Thymus (tissue), 14 donors: ENCODE measurements at places on chromosomes 16 and 17. TPM values are rescaled to one million over a fixed set of nuclear protein-coding genes. Genes with fewer than 3 reads are reported as not detected.
A peak's percentile ranks its signal among the peaks of the same experiment; 100 is the strongest.

Gene MFAP4
- polyA plus RNA-seq = 10.2 TPM

Gene NSF
- 14.3 TPM for polyA plus RNA-seq

Gene TMIGD1
- not detected for polyA plus RNA-seq

Gene HP
- polyA plus RNA-seq = 16.9 TPM

Gene PRSS33
- 0.37 TPM for polyA plus RNA-seq

Gene KRT39
- 0.23 TPM for polyA plus RNA-seq

Gene GLP2R
- polyA plus RNA-seq = 0.09 TPM

DNA sequence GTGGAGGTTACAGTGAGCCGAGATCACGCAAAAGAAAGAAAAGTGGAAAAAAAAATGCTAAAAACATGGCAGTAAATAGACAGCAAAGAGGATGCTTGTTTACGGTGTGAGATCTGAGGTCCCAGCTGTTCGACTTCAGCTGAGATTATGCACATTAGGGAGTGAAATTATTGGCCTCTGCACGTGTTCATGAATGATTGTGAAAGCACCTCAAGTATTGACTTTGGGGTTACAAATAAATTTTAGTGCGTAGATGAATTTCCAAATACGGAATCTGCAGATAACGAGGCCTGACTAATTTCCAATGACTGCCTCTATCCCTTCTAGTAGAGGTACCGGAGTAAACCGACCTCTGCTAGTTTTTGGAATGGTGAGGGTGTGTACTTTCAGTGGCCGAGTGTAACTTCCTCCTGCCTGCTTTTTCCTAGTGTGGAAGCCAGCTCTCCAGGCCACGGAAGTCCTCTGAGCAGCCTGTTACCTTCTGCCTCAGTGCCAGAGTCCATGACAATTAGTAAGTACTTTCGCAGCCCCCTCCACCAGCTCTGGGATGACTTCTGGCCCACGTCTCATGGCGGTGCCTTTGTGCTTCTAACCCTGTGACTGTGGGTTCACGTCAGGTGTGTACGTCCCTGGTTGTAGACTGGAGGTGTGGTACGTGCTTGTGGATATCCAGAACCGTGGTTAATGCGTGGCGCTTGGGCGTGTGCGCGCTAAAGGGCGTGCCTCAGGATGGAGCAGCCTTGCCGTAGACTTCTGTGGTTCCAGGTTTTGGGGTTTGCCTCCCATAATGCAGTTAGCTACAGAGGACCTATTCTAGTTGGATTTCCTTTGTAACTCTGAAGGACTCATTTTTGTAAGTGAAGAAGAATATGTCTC, 102.1 kb downstream of the SNX29 start:
- H3K4me1 ChIP-seq = peaks cover 81% of the 10 kb centered on the region
- H3K4me3 ChIP-seq = no peak overlapping the region
- peak overlapping the region; percentile 99 for H3K27ac ChIP-seq
- H3K27me3 ChIP-seq = no peaks in the 10 kb centered on the region

- H3K27me3 ChIP-seq = peaks cover 19% of the 10 kb centered on the region
- no peaks in the 10 kb centered on the region for H3K36me3 ChIP-seq
- peaks cover 37% of the 10 kb centered on the region for H3K4me1 ChIP-seq
- no peak for DNase-seq
- H3K27ac ChIP-seq = no peak overlapping the region
Measured at GRCh38 chr17:83195330-83196023, 116.1 kb downstream of the METRNL start.

- H3K4me1 ChIP-seq = peaks cover 35% of the 10 kb centered on the region
- H3K36me3 ChIP-seq = no peaks in the 10 kb centered on the region
- DNase-seq = no peak
- peaks cover 23% of the 10 kb centered on the region for H3K27me3 ChIP-seq
Measured at GRCh38 chr17:40443988-40444899, 994 bp downstream of the IGFBP4 start.

DNA sequence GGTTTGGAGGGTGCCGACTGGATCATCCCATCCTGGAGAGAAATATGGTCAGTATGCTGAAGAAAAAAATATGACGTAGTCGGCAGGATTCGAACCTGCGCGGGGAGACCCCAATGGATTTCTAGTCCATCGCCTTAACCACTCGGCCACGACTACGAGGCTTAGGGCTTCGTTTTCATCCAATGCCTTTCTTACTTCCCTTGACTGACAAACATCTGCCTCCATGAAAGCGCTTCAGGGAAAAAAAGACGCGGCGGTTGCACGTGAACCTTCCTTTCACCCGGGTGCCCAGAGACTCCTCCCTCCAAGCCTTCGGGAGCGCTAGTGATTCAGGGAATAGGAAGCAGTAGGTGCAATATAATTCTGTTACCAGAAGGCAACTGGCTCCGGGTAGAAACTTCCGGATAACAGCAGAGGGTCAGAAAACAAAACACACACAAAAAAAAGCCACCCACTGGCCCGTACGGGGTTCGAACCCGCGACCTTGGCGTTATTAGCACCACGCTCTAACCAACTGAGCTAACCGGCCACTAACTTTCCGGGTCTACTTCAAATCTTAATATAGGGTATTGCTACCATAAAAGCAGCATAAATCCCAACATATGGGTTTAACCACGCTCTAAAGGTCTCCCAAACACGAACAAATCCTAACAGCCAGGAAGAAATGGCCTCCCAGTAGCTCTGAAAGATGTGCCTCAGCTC, 16.3 kb upstream of the AURKB start:
- no peak for DNase-seq
- no peaks in the 10 kb centered on the region for H3K27me3 ChIP-seq
- H3K4me1 ChIP-seq = no peaks in the 10 kb centered on the region
- peaks cover 42% of the 10 kb centered on the region for H3K36me3 ChIP-seq
- H3K27ac ChIP-seq = no peak overlapping the region

DNA sequence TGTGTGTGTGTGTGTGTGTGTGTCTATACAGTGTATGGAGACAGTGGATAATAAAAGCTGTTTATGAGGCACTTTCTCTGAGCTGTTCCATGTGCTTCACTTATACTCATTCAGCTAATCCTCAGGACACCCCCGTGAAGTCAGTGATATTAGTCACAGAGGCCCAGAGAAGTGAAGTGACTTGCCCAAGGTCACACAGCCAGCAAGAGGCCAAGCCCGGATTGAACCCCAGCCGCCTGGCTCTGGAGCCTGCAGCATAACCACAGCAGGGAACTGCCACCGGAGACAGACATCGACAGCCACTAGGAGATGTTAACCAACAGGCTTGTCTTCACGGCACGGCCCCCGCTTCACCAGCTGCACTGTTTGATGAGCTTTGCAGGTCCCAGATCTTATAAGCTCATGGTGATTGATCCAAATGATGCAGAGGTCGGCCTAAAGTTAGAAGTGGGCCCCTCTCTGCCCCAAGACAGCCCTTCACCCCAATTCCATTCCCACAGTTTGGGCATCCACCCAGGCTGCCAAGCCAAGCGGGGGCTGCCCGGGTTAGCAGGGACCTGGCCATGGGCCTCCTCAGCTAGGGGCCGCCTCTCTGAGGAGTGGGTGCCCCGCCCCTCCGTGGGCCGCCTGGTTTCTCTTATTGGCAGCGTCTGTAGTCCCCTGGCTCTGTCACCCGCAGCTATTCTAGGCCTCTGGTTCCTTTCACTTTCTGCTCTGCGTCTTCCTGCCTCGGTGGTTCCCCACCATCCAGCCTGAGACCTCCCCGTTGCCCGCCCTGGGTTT, 30.9 kb downstream of the SOCS1 start:
- H3K4me1 ChIP-seq = peaks cover 21% of the 10 kb centered on the region
- H3K27ac ChIP-seq = peak overlapping the region; percentile 95
- H3K27me3 ChIP-seq = no peaks in the 10 kb centered on the region

DNA sequence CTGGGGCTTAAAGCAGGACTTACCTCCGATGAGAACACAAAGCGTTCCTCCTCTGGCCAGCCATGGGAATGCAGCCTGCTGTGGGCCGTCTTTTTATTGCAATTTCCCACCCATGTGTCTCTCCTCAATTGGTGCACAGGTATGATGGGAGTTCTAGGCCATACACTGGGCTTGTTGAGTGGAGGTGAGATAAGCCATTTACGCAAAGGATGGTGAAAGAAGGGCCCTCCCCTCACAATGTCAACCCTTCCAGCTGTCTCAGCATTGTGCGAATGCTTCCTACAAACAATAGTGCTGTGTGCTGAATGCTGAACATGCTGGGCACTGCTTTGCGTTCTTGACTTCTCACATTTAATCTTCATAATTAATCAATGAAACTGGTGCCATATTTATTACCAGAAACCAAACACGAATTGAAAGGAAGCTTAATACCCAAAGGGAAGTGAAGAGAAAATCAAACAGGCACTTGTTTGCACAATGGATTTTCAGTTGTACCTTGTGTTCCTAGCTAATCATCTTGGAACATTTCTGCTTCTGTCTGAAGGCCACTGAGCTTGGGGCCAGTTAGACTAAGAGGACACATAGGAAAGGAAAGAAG, at the start of gene GP2:
Gene GP2, minus strand, starts transcription at position 70 of the 598 bp plus-strand sequence. CDS start 1,082 bp downstream, outside the sequence.
- H3K36me3 ChIP-seq = no peaks in the 10 kb centered on the region
- H3K4me3 ChIP-seq = no peak within 1 kb of the TSS
- H3K27ac ChIP-seq = no peak within 1 kb of the TSS
- no peaks in the 10 kb centered on the region for H3K4me1 ChIP-seq
- no peak for DNase-seq

GRCh38 chr17:56835264-56835585, 1.3 kb downstream of the DGKE start:
- H3K4me3 ChIP-seq = peak overlapping the region; percentile 89
- H3K4me1 ChIP-seq = peaks cover 28% of the 10 kb centered on the region
- DNase-seq = no peak

- DNase-seq = no peak
- H3K4me3 ChIP-seq = no peak overlapping the region
- peak overlapping the region; percentile 9 for H3K27ac ChIP-seq
- H3K27me3 ChIP-seq = no peaks in the 10 kb centered on the region
- H3K36me3 ChIP-seq = peaks cover 10% of the 10 kb centered on the region
Measured at GRCh38 chr17:78725448-78726021, 56.5 kb downstream of the CYTH1 start.

- no peaks in the 10 kb centered on the region for H3K4me1 ChIP-seq
- no peaks in the 10 kb centered on the region for H3K27me3 ChIP-seq
- DNase-seq = no peak
Measured at GRCh38 chr16:261031-261691, 14.6 kb downstream of the RGS11 start.

- no peaks in the 10 kb centered on the region for H3K36me3 ChIP-seq
- H3K27me3 ChIP-seq = no peaks in the 10 kb centered on the region
- peaks cover 12% of the 10 kb centered on the region for H3K4me1 ChIP-seq
- H3K4me3 ChIP-seq = no peak overlapping the region
- H3K27ac ChIP-seq = no peak overlapping the region
- DNase-seq = no peak
Measured at GRCh38 chr16:69724981-69725479, 1.3 kb downstream of the NQO1 start.

GRCh38 chr17:68501074-68501473, 11.2 kb upstream of the PRKAR1A start:
- H3K27me3 ChIP-seq = no peaks in the 10 kb centered on the region
- no peaks in the 10 kb centered on the region for H3K36me3 ChIP-seq
- no peak overlapping the region for H3K4me3 ChIP-seq
- H3K4me1 ChIP-seq = no peaks in the 10 kb centered on the region

DNA sequence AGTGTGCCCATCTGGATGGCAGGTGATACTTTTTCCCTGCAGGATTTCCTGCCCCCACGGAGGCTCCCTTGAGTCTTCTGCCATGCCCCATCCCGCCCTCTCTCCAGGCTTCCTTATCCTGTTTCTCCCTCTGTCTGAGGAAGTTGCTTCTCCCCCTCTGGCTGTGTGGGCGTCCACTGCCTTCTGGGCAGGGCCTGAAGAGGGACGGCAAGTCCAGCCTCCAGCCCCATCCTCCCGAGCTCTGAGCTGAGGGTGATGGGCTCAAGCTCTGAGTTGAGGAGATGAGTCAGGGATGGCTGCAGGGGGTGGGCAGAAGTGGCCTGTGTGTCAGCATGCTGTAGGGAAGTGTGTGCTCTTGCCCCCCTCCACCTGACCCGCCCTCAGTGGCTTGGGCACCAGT, 14.2 kb upstream of the RAP1GAP2 start:
- peaks cover 6% of the 10 kb centered on the region for H3K4me1 ChIP-seq
- H3K36me3 ChIP-seq = no peaks in the 10 kb centered on the region
- no peak overlapping the region for H3K4me3 ChIP-seq
- no peak overlapping the region for H3K27ac ChIP-seq
- peaks cover 22% of the 10 kb centered on the region for H3K27me3 ChIP-seq
- no peak for DNase-seq

- H3K36me3 ChIP-seq = no peaks in the 10 kb centered on the region
- H3K27me3 ChIP-seq = no peaks in the 10 kb centered on the region
- DNase-seq = no peak
- no peaks in the 10 kb centered on the region for H3K4me1 ChIP-seq
- H3K27ac ChIP-seq = no peak overlapping the region
Measured at GRCh38 chr17:15000661-15001060, 264.5 kb downstream of the PMP22 start.
